ENCODE measurements at places on chromosomes 13 and 19.

DNA sequence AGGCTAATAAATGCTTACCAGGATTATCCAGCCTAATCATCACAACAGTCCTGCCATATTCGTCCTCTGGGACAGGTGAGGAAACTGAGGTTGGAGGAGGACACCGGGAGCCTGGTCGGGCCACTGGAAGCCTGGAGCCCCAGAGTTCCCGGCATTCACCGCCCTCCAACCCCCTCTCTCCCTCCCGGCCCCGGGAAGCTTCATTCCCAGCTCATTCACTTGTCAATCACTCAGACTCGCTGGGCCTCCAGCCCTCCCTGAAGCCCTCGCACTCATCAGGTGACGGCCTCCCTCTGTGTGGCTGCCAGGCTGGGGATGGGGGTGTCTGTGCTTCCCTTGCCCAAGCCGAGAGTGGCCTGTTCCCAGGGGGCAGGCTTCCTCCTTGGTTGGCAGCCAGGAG lies 22.5 kb upstream of the ZNF99 start:
- no peak for DNase-seq

DNA sequence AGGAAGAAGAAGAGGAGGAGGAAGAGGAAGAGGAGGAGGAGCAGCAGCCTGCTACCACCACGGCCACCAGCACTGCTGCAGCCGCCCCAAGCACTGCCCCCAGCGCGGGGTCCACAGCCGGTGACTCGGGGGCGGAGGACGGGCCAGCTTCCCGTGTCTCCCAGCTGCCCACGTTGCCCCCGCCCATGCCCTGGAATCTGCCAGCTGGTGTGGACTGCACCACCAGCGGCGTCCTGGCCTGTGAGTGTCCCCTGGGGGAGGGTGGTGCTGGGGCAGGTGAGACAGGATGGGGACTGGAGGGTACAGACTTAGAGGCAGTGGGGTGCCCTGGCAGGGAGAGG lies 11.4 kb downstream of the SCAF1 start:
- DNase-seq, result no peak

- no peak for DNase-seq
Observed at GRCh38 chr13:97445522-97446187, 11.7 kb downstream of the RAP2A start.

DNA sequence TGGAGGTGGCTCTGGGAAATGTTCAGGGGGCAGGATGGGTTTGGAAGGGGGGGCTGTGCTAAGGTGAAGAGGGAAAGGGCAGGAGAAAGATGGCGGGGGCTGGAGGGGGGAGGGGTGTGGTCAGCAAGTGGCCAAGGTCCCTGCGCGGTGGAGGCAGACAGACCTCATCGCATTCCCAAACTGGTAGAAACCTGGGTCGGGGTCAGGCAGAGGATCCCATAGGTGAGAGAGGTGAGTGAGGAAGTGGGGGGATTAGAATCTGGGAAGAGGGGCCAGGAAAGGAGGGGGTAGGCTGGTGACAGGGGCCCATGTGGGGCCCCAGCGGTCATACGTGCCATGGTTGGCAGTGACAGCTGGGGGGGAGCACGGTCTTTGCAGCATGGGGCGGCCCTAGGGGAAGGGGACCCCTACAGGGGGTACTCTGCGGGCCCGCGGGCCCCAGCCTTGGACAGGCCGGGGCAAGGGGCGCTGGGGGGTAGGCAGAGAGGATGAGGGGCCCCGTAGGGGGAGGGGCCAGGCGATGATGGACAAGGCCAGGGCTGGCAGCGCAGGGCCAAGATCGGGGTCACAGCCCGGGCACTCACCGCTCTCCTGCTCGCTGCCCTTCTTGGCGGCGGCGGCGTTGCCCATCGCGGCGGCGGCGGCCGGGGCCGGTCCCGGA lies 514 bp downstream of the PRKACA start:
- DNase-seq, result no peak

- DNase-seq, result no peak
Observed at GRCh38 chr19:19775891-19776205, 42.9 kb upstream of the ZNF14 start.

DNA sequence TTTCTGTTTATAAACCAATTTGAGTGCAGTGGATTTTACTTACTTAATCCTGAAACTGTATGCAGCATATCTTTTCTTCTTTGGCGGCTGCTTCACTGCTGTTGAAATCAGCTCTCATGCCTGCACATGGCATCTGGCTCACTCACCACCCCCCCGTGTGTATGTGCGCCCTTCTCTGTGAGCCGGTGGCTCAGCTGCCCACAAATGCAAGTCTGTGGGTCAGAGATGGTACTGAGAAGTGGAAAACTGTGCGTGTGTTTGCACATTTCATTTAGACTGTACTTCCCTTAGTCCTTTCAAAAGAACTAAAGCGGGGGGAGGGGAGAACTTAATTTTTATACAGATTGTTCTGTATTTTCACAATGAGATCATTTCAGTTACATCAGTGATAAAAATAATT lies 307.6 kb downstream of the SHISA2 start:
- no peak for DNase-seq

DNA sequence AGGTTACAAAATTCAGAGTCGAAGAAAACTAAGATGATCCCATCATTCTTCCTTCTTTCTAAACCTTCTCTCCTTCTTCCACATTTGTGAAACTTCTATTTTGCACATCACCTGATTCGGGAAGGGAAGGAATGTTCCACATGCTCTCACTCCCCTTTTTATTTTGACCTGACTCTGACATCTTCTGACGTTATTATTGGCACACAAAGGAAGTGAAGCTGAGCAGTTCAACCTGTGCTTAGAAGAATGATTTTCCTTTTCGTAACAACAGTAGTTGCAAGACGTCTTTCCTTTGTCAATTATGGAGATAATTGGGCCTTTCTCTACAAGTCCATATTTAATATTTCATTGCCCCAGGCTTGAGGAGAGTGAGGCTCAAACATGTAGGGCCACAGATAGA lies 18.0 kb downstream of the FAM124A start:
- DNase-seq, result no peak

DNA sequence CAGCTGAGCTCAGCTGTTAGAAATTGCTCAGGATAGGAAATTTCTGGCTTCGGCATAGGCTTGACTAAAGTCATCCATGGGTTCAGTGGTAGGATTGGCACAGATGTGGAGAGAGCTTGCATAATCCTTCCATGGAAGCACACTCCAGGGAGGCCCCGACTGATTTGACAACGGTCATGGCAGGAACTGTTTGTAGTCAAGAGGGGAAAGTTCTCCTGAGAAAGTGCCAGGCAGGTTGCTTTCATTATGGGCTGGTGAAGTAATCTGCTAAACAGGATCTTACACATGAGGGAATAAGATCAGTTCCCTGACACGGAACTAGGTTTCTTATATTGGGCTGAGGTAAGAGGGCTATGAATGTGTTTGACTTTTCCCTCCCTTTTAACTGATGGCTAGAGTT lies 120.1 kb downstream of the RGCC start:
- DNase-seq, result no peak

Measured in DMS79 (cell line).